ENCODE measurements at places on chromosomes 1 and 21.

DNA sequence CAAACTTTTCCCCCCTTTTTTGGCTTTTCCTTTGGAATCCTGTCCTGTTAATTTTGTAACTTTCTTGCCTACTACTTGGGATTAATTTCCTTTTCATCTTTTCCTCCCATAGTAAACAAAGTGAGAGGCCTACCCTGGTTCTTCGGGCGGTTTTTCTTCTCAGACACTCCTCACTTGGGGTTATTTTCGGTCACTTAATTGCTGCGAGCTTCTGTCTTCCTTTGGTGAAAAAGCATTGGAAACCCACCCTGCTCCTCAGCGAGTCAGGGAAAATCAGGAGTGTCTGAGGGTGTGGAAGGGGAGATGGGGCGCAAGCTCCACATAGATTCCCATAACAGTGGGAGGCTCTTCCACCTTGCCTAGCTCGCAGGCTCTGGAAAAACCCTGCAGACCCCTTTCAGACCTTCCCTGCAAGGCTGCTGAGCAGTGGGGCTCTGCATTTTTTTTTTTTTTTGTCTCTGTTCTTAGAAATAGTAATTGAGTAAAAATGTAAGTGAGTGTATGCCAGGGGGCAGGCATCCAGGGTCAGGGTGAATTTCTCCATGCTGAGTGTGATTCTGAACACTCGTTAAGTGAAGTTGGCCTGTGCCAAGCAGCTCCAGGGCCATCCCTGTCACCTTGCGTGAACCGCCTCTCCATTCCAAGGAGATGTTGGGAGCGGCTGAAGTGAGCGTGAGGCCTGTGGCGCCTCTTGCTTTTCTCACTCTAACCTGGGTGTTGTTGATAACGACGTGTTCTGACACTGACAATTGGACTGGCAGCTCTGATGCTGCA is 20.3 kb downstream of the TGFB2 start:
- no peak for DNase-seq

- no peak for DNase-seq
These were observed 959 bp downstream of the CD58 start for GRCh38 chr1:116569776-116570357.

DNA sequence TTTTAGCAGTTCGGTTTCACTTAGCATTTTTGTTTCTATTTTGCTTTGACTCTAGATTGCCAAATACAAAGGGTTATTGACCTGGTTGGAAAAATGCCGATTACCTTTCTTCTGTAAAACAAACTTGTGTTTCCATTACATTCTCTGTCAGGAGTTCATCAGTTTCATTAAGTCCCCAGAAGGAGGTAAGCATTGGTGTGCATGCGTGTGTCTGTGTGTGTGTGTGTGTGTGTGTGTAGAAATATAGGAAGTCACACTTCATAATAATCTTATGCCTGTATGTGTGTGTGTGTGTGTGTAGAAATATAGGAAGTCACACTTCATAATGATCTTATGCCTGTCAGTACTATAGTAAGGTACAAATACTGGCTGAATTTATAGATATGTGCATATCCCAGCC is 10.0 kb downstream of the RGSL1 start:
- peak; percentile 61 for DNase-seq

- peak; percentile 73 for DNase-seq
These were observed 97.4 kb upstream of the GFI1 start for GRCh38 chr1:92583821-92584760.

- no peak for DNase-seq
These were observed 14.0 kb downstream of the SESN2 start for GRCh38 chr1:28273216-28273860.

GRCh38 chr21:46392921-46393320 is 65.8 kb upstream of the DIP2A start:
- DNase-seq, result no peak

DNA sequence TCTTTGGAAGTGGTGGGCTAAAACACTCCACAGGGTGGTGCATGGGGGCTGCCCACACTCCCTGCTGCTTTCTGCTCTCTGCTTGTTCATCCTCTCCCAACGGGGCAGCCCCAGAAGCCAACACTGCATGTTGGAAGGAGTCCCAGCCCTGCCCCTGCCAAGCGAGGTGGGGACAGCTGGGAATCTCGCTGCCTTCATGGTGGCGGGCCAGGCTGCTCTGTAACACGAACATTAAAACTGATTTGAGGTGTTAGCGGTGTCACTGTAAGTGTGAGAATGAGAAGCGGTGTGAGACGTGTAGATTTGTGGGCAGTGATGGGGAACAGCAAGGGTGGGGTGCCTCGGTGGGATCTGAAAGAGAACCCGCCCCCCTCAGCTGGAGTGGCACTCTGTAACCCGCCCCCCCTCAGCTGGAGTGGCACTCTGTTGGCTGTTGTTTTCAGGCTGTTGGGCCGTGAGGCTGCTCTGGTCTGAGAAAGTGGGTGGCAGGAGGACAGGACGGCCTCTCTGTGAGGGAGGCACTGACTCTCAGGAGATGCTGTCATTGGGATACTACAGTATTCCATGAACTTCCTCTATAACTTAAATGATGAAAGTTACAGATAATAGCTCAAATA is 80.9 kb downstream of the PCBP3 start:
- DNase-seq, result no peak

DNA sequence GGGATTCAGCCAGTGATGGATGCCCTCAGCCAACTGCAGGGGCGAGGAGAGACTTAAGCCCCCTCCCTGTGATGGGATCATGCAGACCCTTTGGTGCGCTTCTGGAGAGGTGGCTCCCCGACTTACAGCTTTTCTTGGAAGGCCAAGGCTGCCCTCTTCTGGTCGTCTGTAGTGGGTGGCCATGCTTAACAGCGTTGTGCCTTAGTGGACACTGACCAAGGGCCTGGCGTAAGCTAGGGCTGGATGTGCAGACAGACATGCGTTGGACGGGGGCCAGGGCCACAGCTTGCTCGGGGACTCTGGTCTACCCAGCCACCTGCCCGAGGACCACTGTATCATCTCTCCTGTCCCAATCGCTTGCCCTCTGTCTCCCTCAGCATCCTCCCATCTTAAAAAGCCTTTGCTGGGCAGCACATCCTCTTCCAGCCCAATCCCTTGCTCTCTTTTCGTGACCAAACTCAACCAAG is 5.5 kb downstream of the AZIN2 start:
- peak; percentile 59 for DNase-seq

GRCh38 chr1:204343247-204343646 is 16.5 kb downstream of the PLEKHA6 start:
- no peak for DNase-seq

GRCh38 chr1:41440321-41441085 is 44.0 kb downstream of the EDN2 start:
- DNase-seq, result no peak

GRCh38 chr1:202135221-202135721 is 9.3 kb downstream of the ARL8A start:
- peak; percentile 36 for DNase-seq

- no peak for DNase-seq
These were observed 348.8 kb downstream of the PTBP2 start for GRCh38 chr1:97070376-97070775.

- no peak for DNase-seq
These were observed 53.3 kb downstream of the OLFML3 start for GRCh38 chr1:114032271-114033215.

- DNase-seq, result no peak
These were observed 598.4 kb downstream of the ADGRL2 start for GRCh38 chr1:82399093-82399492.

- DNase-seq, result no peak
These were observed 18.4 kb upstream of the C1QA start for GRCh38 chr1:22618056-22618455.

DNA sequence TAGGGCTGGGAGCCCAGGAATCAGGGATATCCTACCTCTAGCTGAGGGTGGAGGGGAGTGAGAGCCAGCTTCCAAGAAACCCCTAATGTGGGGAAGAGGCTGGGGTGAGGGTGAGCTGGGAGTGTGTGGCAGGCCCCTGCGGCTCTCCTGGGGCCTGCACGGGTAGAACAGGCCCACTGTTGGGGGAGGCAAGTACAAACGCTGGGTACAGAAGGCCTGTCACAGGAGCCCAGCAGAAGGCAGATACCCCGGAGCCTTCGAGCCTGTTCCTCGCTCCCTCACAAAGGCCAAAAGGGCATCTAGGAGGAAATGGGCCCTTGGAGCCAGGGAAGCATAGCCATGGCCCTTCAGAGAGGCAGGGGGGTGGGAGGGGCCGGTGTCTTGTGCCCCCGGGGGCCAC is 13.7 kb downstream of the CELF3 start:
- no peak for DNase-seq

DNA sequence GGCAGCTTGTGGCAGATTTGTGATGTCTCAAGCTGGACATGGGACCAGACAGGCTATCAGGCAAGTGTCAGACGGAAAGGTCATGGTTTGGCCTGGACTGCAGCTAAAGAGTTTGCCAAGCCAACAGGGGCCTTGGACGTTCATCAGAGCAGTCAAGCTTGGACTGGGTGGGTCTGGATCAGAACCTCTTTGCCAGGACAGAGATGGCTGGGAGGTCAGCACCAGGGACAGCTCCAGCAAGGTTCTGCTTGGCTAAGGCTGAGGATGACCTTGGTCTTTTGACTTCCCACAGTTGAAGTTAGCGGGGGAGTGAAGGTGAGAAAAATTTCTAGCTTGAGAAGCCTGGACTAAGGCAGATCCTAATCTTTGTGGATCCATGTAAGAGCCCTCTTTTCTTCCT is 68.1 kb downstream of the GRIK3 start:
- no peak for DNase-seq

DNA sequence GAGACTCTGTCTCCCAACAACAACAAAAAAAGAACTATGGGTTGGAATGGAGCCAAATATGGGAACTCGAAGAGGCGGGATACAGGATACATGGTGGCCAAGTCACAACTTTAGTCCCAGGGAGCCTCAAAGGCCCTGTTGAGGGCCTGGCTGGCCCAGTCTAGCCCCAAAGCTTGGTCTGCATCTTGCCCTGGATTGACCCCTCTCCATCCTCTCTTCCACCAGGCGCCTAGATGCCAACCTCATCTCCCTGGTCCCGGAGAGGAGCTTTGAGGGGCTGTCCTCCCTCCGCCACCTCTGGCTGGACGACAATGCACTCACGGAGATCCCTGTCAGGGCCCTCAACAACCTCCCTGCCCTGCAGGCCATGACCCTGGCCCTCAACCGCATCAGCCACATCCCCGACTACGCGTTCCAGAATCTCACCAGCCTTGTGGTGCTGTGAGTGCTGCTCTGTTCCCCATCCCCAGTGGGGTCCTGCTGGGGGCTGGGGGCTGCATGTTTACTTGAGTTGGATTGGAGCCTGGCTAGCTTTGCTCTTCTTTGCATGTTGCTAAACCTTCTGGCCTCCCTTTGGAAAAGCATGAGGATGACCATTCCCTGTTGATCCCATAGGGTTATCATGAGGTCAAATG is 65.5 kb downstream of the UBE2T start:
- DNase-seq, result no peak

- no peak for DNase-seq
These were observed 219.8 kb upstream of the PRMT6 start for GRCh38 chr1:106836708-106837107.

- no peak for DNase-seq
These were observed 34.5 kb downstream of the NUAK2 start for GRCh38 chr1:205287076-205287475.

GRCh38 chr1:92277105-92277723 is 21.6 kb downstream of the GLMN start:
- no peak for DNase-seq

GRCh38 chr1:42977653-42978052 is 19.0 kb upstream of the SLC2A1 start:
- DNase-seq, result no peak

- DNase-seq, result no peak
These were observed 3.3 kb upstream of the NECTIN4 start for GRCh38 chr1:161092621-161093028.

DNA sequence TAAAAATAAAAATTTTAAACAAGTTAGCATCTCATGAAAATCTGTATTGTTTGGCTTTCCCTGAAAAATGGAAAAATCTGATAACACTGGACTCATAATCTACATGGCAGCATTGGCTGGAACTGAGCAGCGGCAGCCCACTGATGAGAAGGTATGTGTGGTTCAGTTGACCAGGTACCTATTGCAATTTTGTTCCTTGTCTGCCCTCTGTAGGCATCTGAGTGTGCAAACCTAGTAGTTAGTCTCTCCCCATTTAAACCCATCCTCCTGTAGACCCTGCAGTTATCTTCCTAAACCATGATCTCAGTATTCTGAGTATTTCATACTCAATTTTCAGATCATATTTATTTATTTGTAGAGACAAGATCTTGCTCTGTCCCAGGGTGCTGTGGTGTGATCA is 59.4 kb upstream of the SERBP1 start:
- peak; percentile 5 for DNase-seq

GRCh38 chr1:151611832-151612500 is at the start of gene SNX27:
Gene SNX27, plus strand, starts transcription at chr1:151612050. Its CDS starts 152 bp downstream, at chr1:151612202.
- DNase-seq, result peak; percentile 96

GRCh38 chr1:94130851-94131595 is 10.1 kb upstream of the ABCA4 start:
- no peak for DNase-seq

DNA sequence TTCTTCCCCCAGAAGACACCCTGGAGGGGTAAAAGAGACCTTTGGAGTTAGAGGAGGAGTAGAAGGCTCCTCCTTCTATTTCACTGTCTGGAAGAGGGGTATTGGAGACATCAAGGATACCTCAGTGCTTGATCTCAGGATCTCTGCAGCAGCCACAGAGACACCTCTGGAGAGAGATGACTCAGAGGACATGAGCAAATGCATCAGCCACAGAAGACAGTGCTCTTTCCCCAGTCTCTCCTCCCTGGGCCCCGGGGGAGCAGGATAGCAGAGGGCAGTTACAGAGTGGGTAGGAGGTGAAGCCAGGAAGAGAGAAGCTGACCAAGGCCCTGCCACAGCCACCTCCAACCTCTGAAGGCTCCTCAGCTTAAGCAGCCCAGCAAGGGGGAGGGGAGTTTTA is 15.3 kb upstream of the TEDDM1 start:
- no peak for DNase-seq

GRCh38 chr1:179094818-179095217 is 12.9 kb downstream of the TOR3A start:
- DNase-seq, result no peak

- no peak for DNase-seq
These were observed 83.6 kb downstream of the JAK1 start for GRCh38 chr1:64882574-64883255.

GRCh38 chr21:33383056-33383888 is 19.9 kb upstream of the IFNGR2 start:
- DNase-seq, result peak; percentile 85

DNA sequence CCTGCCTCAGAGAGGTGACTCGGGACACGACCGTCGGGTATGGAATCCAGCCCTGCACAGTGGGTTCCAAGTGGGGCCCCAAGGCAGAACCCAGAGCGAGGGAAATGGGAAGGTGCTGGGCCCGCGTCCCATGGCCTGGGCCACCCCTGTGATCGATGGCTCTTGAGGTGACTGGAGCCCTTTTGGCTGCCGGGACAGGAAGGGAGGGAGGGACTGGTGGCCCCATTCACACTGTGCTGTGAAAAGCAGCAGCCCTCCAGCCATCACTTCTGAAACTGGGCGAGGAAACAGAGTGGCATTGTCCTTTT is 110.4 kb upstream of the IFFO2 start:
- DNase-seq, result no peak

- peak; percentile 13 for DNase-seq
These were observed 34.0 kb downstream of the SLC45A1 start for GRCh38 chr1:8351693-8352470.

GRCh38 chr1:152806576-152806975 is at the start of gene LCE1C:
Gene LCE1C, minus strand, starts transcription at chr1:152806651. Its CDS starts 1,173 bp downstream, at chr1:152805478.
- no peak for DNase-seq

- no peak for DNase-seq
These were observed 131.3 kb downstream of the ZNF648 start for GRCh38 chr1:181930187-181930586.
